ENCODE measurements at places on chromosomes 1 and 21.

DNA sequence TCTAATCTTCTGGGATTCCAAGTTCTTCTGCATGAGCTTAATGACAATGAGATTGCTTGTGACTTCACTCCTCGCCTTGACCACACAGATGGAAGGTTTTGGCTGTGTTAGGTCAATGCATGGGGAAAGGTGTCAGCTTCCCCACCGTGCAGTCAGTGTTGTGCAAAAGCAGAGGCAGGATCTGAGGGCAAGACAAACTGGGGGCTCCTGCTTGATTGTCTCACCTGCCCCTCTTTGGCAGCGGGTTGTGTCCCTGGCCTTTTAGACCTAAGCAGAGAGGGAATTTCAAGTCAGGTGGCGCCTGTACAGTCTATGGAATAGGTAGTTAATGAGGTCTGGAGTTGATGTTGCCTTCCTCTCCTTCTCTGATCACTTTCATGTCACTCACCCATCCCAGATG lies 150.1 kb downstream of the CNIH3 start:
- DNase-seq, result no peak

GRCh38 chr1:35844826-35845225 lies 37.0 kb downstream of the AGO4 start:
- DNase-seq, result no peak

GRCh38 chr1:95084317-95085176 lies 11.8 kb upstream of the ALG14 start:
- DNase-seq, result no peak

GRCh38 chr1:167928457-167928852 lies 8.0 kb upstream of the DCAF6 start:
- DNase-seq, result no peak
